ENCODE measurements at places on chromosomes 11 and 22.

- no peak for DNase-seq
Measured at GRCh38 chr11:99177446-99177845, 156.7 kb downstream of the CNTN5 start.

GRCh38 chr11:77065878-77066228 is 918 bp upstream of the CAPN5 start:
- no peak for DNase-seq

- DNase-seq: no peak
Measured at GRCh38 chr11:73173755-73174494, 31.8 kb upstream of the FCHSD2 start.

DNA sequence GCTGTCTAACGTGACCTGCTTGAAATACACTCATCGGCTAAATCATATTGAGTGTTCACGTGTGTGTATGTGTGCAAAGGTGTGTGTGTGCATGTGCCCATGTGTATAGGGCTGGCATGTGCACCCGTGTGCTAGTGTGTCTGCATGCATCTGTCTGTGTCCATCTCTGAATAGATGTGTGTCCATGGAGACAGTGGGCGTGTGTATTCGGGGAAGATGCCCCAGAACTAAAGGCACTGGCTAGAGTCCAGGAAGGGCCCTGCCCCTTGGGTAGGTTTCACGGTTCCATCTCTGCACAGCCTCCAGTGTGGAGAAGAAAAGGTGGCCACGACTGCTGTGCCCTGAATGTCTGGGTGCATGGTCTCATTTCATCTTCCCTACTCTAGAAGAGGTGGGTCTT is 220.3 kb downstream of the MN1 start:
- no peak for DNase-seq

- DNase-seq: no peak
Measured at GRCh38 chr11:23103416-23103815, 243.1 kb upstream of the CCDC179 start.

DNA sequence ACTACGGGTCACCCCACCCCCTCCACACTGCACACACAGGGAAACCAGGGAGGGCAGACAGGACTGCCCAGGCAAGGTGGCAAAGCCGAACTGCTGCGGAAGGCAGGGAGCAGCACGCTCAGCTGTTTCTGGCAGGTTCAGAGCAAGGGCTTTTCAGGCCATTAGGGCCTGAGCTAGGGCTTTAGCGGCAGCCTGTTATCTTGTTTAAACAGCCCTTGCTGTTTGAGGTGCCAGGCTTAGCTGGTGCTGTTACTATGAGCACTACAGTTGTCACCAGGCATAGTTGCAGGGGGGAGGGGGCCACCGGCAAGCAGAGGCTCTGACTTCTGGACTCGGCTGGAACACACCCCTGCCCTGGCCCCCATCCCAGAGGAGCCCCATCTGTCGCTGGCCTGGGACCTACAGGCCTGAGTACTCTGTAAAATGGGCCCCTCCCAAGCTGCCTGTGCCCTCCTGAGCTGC is 34.9 kb downstream of the RSPH14 start:
- DNase-seq: no peak

GRCh38 chr11:5688482-5688881 is 1.1 kb upstream of the TRIM22 start:
- DNase-seq: no peak

DNA sequence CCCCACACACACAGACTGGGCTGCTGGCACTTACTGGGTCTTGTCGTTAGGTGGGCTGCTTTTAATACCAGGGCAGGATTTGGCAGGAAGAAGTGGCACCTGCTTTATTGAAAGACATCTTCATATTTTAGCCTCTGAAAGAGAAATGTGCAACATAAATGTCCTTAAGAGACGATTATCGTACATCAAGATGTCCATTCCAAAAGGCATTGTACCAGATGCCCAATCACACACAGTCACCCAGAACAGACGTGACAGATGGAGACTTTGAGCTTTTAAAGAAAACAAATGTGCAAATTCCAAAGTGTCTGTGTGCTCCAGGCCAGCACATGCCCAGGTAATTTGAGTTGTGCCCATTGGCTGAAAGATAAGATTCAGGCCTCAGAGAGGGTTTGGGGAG is 155.7 kb downstream of the RRAS2 start:
- no peak for DNase-seq

GRCh38 chr11:35262056-35262455 is 123.1 kb downstream of the CD44 start:
- DNase-seq: no peak

DNA sequence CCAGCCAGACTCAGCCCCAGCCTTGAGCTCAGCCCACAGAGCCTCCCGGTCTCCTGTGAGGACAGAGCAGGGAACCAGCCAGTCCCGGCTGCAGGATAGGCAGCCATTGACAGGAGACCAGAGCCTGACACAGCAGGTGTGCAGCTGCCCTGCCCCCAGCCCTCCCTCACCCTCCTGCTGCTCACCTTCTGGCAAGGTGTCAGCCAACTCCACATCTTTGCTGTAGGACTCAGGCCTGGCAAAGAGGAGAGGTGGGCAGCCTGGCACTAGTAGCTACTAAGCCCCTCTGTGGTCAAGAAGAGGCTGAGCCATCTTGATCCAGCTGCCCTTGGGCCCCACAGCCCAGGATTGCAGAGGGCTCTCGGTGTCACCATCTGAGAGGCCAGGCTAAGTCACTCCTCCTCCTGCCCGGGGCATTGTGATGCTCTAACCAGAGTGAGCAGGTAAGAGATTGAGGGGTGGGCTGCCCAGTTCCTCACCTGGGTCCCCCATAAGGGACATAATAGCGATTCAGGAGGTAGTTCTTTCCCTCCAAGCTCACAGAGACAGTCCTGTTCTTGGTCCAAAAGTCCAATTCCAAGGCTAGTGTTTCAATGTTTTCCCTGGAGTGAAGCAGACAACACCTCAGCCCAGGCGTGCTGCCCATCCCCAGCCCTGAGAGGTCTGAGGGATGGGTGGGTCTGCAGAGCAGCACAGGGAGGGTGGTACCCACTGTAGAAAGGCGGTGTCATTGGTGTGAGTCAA is 18.6 kb downstream of the TREH start:
- no peak for DNase-seq

GRCh38 chr11:7208391-7208790 is 43.3 kb upstream of the SYT9 start:
- no peak for DNase-seq

DNA sequence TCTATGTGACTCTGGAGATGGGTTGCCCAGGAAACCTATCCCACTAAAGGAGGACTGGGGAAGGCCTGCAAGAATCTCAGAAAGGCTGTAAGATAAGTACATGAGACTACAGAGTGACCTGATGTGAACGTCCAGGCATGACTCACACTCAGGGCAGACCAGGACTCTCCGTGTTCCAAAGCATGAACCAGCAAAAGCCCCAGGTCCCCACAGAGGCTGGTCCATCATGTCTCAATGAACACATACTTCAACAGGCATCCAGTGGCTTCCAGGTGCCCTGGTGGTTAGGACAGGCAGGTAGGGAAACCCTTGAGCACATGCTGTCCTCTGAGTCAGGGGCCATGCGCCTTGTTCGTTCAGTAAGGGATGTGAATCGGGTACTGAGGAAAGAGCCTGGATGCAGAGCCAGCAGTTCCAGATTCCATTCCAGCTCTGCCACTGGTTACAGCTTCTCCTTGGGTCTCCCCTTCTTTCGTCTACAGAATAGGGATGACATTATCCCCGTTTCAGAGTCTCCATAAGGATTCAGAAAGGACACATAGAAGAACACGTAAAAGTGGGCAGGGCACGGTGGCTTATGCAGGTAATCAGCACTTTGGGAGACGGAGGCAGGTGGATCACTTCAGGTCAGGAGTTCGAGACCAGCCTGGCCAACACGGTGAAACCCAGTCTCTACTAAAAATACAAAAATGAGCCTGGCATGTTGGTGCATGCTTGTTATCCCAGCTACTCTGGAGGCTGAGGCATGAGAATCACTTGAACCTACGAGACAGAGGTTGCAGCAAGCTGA is 129.0 kb upstream of the TEAD1 start:
- no peak for DNase-seq

GRCh38 chr11:72672597-72673238 is 1.5 kb downstream of the PDE2A start:
- no peak for DNase-seq

Measured in GM12892 (cell line).